Activated gamma-delta T cell treated with Interleukin-2 at 50 U/mL for 16 hours (primary cell): ENCODE measurements at places on chromosomes 5 and 9.

GRCh38 chr9:87115785-87116184 is 168.5 kb upstream of the GAS1 start:
- DNase-seq: no peak

GRCh38 chr5:78895616-78896015 is 89.5 kb downstream of the ARSB start:
- no peak for DNase-seq

GRCh38 chr5:96721351-96721977 is 59.3 kb downstream of the CAST start:
- no peak for DNase-seq

DNA sequence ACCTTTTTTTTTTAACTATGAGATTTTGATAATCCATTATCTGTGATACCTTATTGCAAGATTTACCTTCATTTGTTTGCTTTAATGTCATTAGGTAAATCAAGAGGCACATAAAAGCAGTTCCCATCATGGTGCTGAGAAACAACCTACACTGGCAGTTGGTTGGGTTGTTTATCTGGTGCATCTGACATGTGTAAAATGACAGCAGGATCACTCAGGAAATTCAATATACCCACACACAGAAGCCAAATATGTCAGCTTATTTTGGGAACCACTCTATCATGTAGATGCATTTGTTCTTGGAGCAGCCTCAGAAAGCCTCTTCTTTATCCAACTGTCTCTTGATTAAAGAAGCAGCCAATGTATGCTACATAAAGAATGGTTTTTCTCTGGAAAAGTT is 7.8 kb upstream of the CCDC192 start:
- DNase-seq: no peak

DNA sequence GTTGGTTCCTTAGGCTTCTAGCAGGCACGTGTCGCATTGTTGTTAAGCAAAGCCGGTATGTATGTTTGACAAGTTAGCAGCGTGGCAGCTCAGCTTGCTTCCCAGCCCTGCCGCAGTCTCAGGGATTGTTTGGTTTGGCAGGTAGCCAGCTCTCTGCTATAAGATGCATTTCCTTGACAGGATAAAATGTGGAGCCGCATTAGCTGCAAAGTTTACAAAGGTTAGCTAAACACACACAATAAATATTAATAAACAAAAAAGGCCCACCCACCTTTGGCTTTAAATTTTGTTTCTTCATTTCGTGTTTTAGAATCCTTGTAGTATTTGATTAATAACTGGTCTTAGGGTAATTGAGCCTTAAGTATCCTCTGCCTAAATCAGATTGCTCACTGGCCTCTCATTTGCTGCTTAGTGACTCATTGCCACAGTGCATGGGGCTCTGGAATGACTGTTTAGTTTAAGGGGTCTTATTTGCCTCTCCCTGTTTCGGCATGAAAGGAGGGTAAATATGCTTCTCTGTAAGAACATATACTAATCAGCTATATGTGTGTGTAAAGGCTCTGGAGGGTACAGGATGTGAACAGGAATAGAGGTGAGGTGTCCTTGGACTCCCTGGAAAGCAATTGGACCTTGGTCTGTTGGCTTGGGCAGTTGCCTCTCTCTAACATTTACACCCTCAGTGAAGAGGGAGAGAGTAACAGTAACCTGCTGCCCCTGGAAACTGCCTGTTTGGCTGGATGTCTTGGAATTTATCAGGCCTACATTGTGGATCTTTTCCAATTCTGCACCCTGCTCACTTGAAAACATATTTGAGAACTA is 122.0 kb downstream of the GDNF start:
- no peak for DNase-seq

GRCh38 chr5:66602621-66603020 is 6.4 kb downstream of the MAST4 start:
- no peak for DNase-seq

DNA sequence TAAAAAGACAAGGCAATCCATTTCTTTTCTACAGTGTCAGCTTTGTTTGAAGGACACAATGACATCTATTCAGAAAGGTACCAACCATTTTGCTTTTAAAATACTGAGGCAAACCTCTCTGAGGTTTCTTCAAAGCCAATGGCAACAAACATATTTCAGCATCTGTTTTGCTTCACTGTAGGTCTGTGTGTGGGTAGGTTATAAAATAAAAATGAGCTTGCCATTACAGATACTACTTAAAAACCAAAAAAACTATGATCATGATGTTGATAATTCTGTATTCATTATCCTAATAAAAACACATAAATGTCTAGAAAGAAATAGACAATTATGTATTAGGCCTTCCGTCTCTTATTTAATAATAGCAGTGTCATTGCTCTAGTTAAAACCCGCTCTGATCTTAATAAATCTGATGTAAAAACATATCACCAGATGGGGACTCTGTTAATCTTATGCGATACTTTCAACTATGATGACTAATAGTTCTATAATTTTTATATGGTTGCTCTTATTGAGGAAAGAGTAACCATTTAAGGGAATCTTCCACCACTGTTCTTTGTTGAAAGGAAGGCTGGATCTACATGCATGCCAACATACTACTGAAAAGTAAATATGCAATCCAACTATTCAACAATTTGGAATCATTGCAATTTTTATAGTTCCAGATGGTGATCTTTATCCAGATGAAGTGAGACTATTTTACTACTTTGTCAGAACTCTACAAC is 647.2 kb downstream of the PDE4D start:
- no peak for DNase-seq

- no peak for DNase-seq
These were observed 35.9 kb upstream of the TNFAIP8 start for GRCh38 chr5:119319890-119320289.

- DNase-seq: no peak
These were observed 462.2 kb upstream of the PTGER4 start for GRCh38 chr5:40217553-40217952.

DNA sequence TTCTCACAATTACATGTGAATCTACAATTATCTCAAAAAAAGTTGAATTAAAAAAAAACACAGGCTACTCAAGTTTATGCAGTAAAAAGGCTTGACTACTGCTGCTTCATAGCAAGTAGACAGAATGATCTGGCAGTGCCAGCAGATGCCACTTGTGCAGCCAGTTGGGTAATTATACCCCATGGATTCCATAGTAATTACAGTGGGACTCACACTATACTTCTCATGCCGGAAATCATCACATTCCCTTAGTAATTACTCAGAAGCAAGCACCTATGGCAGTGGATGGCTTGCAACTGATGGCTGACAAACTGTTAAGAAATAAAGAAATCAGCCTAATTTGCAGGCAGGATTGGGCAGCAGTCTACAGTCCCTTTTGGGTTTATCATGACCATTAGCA is 463.2 kb upstream of the KLF4 start:
- DNase-seq: no peak

GRCh38 chr9:21392270-21392669 is 7.1 kb upstream of the IFNA2 start:
- DNase-seq: no peak
